ENCODE measurements at places on chromosomes 7 and 10. TPM values are rescaled to one million over a fixed set of nuclear protein-coding genes. Genes with fewer than 3 reads are reported as not detected.

PTPRZ1 gene
- under 0.01 TPM for total RNA-seq

PON1 gene
- total RNA-seq: 0.84 TPM

CFAP58 gene
- total RNA-seq: 0.08 TPM

TAS2R41 gene
- not detected for total RNA-seq

ST8SIA6 gene
- not detected for total RNA-seq

SDK1 gene
- 3.4 TPM for total RNA-seq

GTPBP10 gene
- total RNA-seq: 25.1 TPM

H2BK1 gene
- not detected for total RNA-seq

OR6B1 gene
- total RNA-seq: not detected

GLI3 gene
- total RNA-seq: 8.9 TPM

MPP7 gene
- 5.9 TPM for total RNA-seq

ASB13 gene
- total RNA-seq: 1.3 TPM

ZNF485 gene
- 2.2 TPM for total RNA-seq

ITIH5 gene
- 0.66 TPM for total RNA-seq

ASAH2 gene
- 1.7 TPM for total RNA-seq

LOXL4 gene
- 8.1 TPM for total RNA-seq

KIAA1217 gene
- total RNA-seq: 30.6 TPM

CNPY1 gene
- total RNA-seq: not detected

CPEB3 gene
- total RNA-seq: 1.7 TPM

HOXA11 gene
- 5.8 TPM for total RNA-seq

RAB19 gene
- not detected for total RNA-seq

GIMAP8 gene
- total RNA-seq: not detected

HOXA5 gene
- total RNA-seq: 10.4 TPM

NYAP1 gene
- 0.56 TPM for total RNA-seq

FRMD4A gene
- 18.1 TPM for total RNA-seq

AGMO gene
- 0.20 TPM for total RNA-seq

PLXNA4 gene
- total RNA-seq: 11.2 TPM

ANKRD1 gene
- 2.6 TPM for total RNA-seq
